ENCODE measurements at places on chromosomes 2 and 18.

DNA sequence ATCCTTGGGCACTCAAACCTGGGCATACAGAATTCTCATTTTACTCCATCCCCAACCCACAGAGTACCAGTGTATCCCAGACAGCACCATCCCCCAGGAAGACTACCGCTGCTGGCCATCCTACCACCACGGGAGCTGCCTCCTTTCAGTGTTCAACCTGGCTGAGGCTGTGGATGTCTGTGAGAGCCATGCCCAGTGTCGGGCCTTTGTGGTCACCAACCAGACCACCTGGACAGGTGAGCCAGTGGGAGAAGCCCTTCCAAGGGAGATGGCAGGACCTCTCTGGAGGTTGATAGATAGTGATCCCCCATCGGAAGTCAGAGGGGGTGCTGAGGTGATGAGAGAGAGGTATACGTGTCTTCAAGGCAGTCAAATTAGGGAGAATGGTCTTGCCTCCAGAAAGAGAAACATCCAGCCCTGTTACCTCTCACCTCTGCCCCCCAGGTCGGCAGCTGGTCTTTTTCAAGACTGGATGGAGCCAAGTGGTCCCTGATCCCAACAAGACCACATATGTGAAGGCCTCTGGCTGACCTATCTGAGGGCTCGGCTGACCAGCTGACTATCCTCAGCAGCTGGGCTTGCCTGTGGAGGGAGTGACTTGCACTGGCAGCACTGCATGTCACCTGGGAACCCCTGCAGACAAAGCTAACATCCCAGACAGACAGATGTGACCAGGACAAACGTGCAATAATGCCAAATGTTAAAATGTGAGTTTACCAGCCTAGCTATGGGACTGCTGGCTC lies 9.5 kb downstream of the PKDCC start:
- no peak for DNase-seq

DNA sequence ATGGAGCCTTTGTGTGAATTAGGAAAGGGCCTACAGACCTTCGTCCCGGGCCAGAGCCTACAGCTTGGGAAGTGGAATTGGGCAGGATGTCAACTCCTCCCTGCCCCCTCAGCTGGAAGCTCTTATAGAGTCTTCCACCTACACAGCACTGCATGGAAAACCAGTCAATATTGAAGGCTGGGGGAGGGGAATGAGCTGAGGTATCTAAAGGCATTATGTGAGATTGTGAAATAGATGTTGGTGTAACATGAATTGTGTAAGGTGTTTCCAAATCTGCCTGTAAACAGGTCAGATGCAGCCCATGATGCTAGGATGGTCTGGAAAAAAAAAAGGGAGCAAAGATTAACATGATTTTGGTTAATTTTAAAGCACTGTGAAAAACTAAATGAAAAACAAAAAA lies 433.5 kb upstream of the POU3F3 start:
- no peak for DNase-seq

GRCh38 chr2:43839776-43840564 lies 1.2 kb downstream of the ABCG8 start:
- DNase-seq = no peak

DNA sequence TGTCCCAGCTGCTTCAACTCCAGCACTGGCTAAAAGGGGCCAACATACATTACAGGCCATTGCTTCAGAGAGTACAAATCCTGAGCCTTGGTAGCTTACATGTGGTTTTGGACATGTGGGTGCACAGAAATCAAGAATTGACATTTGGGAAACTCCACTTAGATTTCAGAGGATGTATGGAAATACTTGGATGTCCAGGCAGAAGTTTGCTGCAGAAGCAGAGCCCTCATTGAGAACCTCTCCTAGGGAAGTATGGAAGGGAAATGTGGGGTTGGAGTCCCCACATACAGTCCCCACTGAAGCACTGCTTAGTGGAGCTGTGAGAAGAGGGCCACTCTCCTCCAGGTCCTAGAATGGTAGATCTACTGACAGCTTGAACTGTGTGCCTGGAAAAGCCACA lies 218.0 kb upstream of the CWC22 start:
- DNase-seq = no peak

GRCh38 chr2:44642123-44642857 lies 280.5 kb downstream of the CAMKMT start:
- DNase-seq = no peak

DNA sequence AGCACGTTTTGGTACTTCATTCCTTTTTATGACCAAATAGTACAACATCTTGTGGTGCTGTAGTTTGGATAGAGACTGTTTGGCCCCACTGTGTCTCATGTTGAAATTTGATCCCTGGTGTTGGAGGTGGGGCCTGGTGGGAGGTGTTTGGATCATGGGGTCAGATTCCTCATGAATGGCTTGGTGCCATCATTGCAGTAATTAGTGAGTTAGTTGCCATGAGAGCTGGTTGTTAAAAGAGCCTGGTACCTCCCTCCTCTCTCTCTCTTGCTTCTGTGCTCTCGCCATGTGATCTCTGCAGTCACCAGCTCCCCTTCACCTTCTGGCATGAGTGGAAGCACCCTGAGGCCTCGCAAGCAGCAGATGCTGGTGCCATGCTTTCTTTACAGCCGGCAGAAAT lies 50.9 kb downstream of the NCAPH start:
- DNase-seq = no peak

DNA sequence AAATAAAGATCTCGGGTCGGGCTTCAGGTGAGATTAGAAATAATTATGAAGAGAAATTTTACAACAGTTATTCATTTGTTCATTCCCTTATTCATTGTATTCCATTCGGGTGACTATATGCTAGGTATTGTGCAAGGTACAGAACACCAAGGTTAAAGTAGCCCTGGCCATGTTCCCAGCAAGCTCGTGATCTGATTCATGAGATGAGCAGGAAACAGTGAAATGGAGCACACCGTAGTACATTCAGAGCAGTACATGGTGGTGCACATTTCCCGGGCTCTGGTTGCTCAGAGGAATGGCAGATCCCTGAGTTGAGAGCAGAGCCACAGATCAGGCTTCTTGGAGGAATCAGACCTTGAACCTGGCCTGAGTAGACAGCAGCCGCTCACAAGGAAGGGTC lies 87.7 kb downstream of the PRKRA start:
- no peak for DNase-seq

DNA sequence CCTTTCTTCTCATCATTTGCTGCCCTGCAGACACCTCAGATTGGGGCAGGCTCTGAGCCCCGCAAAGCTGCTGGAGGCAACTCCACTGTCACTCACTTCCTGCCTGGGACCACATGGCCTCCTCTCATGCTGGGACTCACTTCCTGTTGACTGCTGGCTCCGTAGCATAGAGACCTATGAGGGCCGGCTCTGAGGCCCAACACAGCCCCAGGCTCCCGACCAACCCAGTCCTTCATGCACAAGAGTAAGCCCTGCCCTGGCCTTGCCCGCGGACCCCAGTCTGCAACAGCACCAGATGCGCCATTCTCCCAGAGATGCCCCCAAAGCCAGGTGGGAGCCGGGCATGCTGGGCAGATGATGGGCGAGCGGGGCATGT lies 55.7 kb downstream of the DNMT3A start:
- peak; percentile 31 for DNase-seq

DNA sequence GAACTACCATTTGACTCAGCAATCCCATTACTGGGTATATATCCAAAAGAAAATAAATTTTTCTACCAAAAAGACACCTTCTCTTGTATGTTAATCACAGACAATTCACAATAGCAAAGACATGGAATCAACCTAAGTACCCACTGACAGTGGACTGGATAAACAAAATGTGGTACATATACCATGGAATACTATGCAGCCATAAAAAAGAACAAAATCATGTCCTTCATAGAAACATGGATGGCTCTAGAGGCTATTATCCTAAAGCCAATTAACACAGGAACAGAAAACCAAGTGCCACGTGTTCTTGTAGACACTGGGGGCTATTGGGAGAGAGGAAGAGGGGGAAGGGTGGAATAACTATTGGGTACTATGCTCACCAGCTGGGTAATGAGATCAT lies 27.7 kb downstream of the FLACC1 start:
- DNase-seq = no peak
